Progenitor cell of endocrine pancreas (in vitro differentiated cells): ENCODE measurements at places on chromosomes 12 and 14. TPM values are rescaled to one million over a fixed set of nuclear protein-coding genes. Genes with fewer than 3 reads are reported as not detected.
A peak's percentile ranks its signal among the peaks of the same experiment; 100 is the strongest.

DNA sequence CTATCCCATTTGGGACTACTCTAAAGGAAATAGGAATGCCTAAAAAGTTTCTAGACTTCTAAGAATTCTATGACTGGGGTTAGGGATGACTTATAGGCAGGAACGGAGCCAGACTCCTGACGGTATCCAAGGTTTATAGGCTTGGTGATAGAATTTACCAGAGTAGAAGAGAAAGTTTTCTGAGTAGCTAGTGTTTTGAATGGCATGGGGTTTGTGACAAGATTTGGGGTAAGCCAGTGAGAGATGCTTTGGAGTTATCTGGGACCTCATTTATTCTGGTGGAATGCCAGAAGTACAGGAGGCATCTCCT is 444.6 kb downstream of the RAD51B start:
- DNase-seq: no peak

- DNase-seq: no peak
These were observed 168.8 kb upstream of the RBM19 start for GRCh38 chr12:114134922-114135321.

GRCh38 chr12:105480162-105480561 is 149.7 kb downstream of the C12orf75 start:
- DNase-seq: no peak

DNA sequence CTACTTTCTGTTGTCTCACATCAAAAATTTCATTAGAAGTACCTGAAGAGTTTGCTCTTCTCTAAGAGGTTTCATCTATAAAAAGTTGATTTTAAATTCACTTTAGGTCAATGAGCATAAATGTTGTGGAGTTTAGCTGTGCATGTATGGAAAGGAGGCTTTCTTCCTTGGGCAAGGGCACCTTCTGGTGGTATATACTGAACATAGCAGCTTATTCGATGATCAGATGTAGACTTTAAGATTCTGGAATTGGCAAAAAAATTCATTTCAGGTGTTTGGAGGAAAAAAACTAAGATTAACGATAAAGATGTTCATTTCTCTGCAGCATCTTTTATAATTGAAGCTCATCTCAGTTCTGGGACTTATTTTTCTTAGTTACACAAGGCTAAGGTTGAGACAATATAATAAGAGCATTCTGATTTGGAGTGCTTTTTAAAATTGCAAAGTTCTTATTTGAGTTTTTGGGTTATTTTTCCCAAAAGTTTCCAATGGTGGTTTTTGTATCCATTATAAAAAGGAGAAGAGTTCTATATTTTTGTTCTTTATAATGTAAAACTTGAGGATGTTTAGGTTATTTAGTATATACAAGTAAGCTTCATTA is 46.8 kb downstream of the TMEM117 start:
- DNase-seq: no peak

- no peak for DNase-seq
These were observed 13.8 kb downstream of the IRF2BPL start for GRCh38 chr14:77014734-77015133.

- no peak for DNase-seq
These were observed 14.5 kb upstream of the ANKRD33 start for GRCh38 chr12:51873251-51873994.

- DNase-seq: peak; percentile 92
These were observed 1101.2 kb upstream of the TMEM132C start for GRCh38 chr12:127165567-127166392.

DNA sequence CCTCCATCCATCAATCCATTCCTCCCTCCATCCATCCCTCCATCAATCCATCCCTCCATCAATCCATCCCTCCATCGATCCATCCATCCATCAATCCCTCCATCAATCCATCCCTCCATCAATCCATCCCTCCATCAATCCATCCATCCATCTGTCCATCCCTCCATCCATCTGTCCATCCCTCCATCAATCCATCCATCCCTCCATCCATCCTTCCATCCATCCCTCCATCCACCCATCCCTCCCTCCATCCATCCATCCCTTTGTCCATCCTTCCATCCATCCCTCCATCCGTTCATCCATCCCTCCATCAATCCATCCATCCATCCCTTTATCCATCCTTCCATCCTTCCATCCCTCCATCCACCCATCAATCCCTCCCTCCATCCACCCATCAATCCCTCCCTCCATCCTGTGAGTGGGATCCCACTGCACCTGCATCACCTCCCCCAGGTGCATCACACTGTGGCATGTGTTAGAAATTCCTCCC is 338.1 kb upstream of the SFSWAP start:
- DNase-seq: no peak

DNA sequence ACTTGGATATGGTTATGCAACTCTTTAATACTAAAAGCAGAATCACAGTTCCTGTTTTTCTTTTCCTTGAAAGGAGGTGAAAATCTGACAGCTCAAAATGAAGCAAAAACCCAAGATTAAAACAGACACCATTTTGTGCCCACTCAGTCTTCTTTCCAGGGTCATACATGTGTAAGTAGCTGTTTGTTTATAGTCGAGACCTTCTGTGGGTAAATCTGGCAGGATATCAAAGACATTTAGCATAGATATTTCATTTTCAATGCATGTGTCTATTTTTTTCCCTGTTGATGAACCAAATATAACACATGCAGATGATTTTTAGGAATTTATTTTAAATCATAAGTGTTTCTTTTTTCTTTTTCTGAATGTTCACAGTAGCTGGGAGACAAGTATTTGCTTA is 398.8 kb downstream of the FOXG1 start:
- DNase-seq: no peak

DNA sequence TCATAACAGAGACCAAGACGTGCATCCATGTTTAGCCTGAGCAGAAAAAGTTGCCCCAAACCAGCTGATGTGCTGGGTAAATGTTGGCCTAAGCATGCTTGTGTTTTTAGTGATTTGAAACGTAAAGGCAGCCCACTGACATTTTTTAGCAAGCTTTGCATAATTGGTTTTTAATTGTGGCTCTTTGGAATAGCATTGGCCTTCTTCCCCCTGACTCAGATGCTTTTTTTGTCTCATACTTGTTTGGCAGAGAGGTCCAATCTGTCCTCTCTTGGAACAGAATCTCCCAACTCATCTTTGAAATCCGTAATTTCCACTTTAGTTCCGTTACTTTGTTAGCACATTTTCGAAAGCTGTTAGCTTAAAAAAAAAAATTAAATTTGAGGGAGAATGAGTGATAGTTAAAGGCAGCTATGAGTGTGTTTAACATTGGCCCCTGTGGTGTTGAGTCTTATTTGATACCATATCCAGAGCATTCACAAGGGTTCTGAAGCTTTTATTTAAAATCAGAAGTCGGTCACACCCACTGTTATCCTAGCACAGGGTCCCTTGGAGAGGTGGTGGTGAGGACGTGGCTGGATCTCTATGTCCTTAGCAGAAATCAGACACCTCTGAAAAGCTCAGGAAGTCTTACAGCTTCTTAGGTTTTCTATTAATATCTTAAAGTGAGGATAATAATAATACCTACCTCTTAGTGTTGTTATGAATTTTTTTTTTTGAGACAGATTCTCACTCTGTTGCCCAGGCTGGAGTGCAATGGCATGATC is 15.6 kb downstream of the JDP2 start:
- DNase-seq: no peak

- DNase-seq: no peak
These were observed 77.1 kb downstream of the KCNMB4 start for GRCh38 chr12:70443062-70443673.

DNA sequence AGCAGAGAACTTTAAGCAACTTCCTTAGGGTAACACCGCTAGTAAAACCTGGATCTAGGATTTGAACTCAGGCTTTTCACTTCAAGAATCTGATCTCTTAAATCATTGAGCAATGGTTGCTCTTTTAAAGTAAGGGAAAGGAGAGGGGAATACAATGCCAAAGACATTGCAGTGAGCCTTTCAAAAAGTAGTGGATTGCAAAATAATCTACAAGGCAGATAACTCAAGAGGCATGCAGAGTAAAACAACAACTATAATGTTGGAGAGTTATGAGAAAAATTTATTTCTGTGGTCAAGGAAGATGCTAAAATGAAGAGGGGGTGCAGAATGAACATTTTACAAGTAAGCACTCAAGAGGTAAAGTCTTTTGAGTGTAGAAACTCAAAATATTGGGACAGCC is 432.6 kb downstream of the C12orf50 start:
- DNase-seq: no peak

GRCh38 chr12:105357162-105357691 is 26.7 kb downstream of the C12orf75 start:
- no peak for DNase-seq

DNA sequence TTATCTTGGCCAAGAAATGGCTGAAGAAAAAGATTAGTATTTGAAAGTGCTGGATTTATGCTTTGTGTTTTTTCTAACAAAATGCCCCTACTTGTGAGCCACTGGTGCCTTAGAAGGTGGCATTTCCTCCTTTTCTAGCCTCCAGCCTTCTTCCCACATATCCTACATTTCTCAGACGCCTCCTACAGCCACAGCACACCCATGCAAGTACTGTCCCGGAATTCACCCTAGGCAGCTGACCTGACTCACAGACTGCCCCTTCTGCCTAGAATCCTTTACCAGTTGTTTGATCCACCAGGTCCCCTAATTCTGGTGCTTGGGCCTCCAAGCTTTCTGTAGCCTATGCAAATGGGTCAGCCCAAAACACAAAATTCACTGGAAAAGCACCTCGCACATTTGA is 166.0 kb downstream of the FOXN3 start:
- DNase-seq: no peak

GRCh38 chr12:80129895-80130530 is 30.7 kb downstream of the OTOGL start:
- DNase-seq: no peak

DNA sequence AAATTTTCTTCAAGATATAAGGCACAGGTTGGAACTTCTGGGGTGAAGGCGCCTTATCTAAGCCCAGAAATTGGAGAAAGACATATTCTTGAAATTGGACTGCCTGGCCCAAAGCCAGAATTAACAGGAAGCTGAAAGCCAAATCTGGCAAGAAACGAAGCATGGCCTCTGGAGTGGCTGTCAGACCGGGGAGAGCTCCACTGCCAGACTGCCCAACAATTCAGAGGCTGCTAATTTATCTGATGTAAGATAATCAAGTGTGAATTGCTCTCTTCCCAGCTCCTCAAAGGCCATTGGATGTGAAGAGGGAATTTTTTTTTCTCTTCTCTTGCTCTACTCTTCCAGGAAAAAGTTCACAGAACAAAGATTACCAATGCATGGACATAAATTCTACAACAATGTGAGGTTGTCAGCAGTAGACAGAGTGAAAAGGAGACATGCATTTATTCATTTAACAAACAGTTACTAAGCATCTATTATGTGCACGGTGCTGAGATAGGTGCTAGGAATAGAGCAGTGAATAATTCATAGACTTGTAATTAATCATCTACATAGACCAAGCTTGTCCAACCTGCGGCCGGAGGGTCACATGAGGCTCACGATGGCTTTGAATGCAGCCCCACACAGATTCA is at the start of gene GDF3:
Gene GDF3, minus strand, starts transcription at position 210 of the 632 bp plus-strand sequence. Its CDS starts 47 bp downstream, at position 163.
- no peak for DNase-seq

DNA sequence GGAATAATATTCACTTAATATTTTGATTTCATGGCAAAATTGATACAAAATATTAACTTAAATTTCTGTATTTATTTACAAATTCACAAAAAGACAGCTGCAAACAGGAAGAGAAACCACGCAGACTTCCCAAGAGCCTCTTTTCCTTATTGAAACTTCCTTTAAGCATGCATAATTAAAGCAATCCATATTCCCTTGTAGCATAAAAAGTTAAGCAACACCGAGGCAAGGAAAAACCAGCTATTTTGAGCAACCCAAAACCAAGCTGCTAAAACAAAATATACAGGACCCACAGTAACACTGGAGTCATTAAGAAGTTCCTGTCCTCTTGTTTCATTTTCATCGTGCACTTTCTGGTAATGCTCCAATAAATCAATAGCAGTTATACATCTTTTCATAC is 58.0 kb downstream of the EEA1 start:
- no peak for DNase-seq

- DNase-seq: no peak
These were observed 29.6 kb downstream of the NUDT4 start for GRCh38 chr12:93407054-93407962.

The RASSF8 gene
- 36.9 and 38.8 TPM in 2 replicates for total RNA-seq

The RABGGTA gene
- 25.9 and 33.1 TPM in 2 replicates for total RNA-seq

The C14orf132 gene
- 49.6 and 58.3 TPM in 2 replicates for total RNA-seq

The CCDC198 gene
- 150 and 178 TPM in 2 replicates for total RNA-seq

The DCAF11 gene
- total RNA-seq: 79.7 and 80.9 TPM in 2 replicates

The CMA1 gene
- not detected in 2 replicates for total RNA-seq

The TAC3 gene
- 4.1 and 5.3 TPM in 2 replicates for total RNA-seq

The TAS2R9 gene
- 0.26 and 0.29 TPM in 2 replicates for total RNA-seq

The LMNTD1 gene
- total RNA-seq: not detected in 2 replicates

The AQP6 gene
- 0.29 TPM in 1 of 2 replicates, not detected in the other for total RNA-seq

The IFT81 gene
- total RNA-seq: 46.1 and 48.7 TPM in 2 replicates
